ENCODE measurements at places on chromosomes 4 and X. TPM values are rescaled to one million over a fixed set of nuclear protein-coding genes. Genes with fewer than 3 reads are reported as not detected.
A peak's percentile ranks its signal among the peaks of the same experiment; 100 is the strongest.

SRPX2 gene
- 34.5 TPM for total RNA-seq

HEPH gene
- 54.0 TPM for total RNA-seq

RAB9B gene
- 11.8 TPM for total RNA-seq

F9 gene
- not detected for total RNA-seq

LGI2 gene
- total RNA-seq, result 52.3 TPM

C4orf54 gene
- total RNA-seq, result 0.76 TPM

SSX2B gene
- total RNA-seq, result not detected

GRCh38 chrX:50054147-50054546 lies 131.8 kb downstream of the CLCN5 start:
- no peak for DNase-seq

DNA sequence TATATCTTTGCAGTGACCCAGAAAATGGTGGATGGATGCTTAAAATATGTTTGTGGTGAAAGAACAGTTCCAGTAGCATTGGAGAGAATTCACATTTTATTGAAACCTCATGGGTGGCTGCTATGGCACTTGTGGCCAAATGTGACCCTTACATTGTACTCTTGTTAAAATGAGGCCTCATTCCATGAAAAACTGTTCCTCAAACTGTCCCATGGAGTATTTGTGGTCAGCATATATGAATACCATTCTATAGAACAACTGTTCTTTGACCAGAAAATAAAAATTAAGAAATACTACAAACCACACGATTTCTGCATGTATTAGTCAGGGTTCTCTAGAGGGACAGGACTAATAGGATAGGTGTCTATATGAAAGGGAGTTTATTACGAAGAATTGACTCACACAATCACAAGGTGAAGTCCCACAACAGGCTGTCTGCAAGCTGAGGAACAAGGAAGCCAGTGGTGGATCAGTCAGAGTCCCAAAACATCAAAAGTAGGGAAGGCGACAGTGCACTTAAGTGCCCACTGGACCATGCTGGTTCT lies 35.1 kb downstream of the GEMIN8 start:
- DNase-seq, result no peak

- no peak for DNase-seq
Measured at GRCh38 chrX:139058831-139059495, 347.4 kb upstream of the FGF13 start.

DNA sequence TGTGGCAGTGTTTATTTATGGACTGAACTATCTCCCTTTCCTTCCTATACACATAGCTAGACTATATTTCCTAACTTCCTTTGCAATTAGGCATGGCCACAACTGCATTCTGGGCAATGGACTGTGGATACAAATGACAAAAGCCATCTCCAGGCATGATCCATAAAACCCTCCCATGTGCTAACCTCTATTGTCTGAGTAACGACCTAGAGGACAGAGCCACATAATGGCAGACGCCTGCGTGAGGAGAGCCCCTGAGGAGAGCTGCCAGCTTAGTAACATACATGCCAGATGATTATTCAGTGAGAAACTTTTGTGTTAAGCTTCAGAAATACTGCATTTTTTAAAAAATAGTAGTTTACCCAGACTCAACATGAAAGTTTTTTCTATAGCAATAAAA lies 142.9 kb downstream of the ADGRA3 start:
- DNase-seq, result no peak

- DNase-seq, result no peak
Measured at GRCh38 chrX:136021160-136021559, 35.9 kb downstream of the SLC9A6 start.

GRCh38 chrX:58051346-58051745 lies 141.1 kb upstream of the ZXDA start:
- DNase-seq, result no peak

- DNase-seq, result no peak
Measured at GRCh38 chrX:12007881-12008280, 130.4 kb upstream of the FRMPD4 start.

- DNase-seq, result no peak
Measured at GRCh38 chr4:163959932-163960331, 465.4 kb downstream of the TMA16 start.

GRCh38 chr4:166006217-166006616 lies 133.2 kb downstream of the TLL1 start:
- no peak for DNase-seq

DNA sequence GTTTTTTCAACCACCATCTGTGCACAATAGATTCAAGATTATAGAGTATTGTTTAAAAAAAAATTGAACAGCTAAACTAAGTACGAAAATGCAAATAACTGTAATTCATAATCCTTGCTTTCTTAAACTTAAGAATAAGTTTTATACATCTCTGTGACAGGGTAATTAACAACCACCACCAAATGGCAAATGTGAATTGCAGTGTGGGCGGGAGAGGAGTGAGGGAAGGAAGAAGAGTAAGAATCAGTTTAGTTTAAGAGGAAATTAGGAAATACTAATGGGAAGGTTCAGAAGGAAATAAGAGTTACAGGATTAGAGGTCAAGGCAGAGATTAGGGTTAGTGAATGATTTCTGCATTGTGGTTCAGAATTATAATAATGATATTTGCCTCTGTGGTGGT lies 430.9 kb downstream of the SPRY1 start:
- no peak for DNase-seq

DNA sequence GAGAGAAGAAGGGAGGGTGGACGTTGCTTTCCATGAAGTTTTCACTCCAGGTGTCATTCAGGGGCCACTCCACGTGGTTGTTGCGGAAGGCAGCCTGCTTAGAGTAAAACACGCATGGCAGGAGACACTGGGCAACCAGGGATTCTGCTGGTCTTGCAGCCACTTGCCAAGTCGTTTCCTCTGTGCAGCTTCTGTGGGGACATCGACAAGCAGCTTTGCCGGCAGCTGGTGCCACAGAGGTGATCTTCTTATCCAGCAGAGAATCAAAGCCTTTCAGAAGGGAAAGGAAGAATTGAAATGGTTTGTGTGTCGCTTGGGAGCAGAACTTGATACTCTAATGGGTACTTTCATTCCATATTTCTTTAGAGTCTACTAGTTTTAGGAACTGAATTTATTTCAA lies 867.1 kb upstream of the TENM3 start:
- no peak for DNase-seq

DNA sequence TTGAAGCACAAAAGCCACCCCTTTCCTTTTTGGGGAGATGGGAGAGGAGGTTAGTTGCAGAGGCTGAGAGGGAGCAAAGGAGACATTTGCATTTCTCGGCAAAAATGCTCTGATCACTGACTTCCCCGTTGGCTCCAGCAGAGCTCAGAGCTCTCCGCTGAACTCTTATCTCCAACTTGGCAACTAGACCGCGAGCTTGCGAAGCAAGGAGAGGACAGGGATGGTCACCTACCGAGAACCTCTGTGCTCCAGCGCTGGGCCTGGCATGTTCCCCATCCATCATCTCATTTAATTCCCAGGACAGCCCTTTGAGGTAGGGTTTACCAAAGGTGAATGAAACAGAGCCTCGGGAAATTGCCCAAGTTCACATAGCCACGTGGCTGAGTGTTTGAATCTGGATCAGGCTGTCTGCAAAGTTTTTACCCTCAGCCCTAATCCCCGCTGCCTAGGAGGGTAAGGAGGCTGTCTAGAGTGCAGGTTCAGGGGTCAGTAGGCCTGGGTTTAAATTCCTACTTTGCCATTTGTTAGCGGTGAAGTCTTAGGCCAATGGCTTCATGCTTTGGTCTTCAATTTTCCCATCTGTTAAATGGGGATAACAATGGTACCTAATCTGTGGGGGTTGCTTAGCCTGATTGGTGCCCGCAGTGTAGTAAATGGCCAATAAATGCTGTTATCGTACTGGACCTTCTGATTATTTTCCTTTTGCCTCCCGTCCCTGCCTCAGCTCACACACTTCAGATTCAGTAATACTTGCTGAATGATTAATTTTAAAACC lies 3.8 kb upstream of the CITED1 start:
- DNase-seq, result no peak

- DNase-seq, result peak; percentile 94
Measured at GRCh38 chr4:20251796-20252655, at the start of gene SLIT2. TSS of gene SLIT2 (plus strand) at chr4:20251905. CDS start at chr4:20253816, 1,911 bp downstream.

- DNase-seq, result no peak
Measured at GRCh38 chr4:87090305-87090704, 130.1 kb downstream of the KLHL8 start.

- DNase-seq, result no peak
Measured at GRCh38 chr4:41196633-41197332, 17.6 kb downstream of the APBB2 start.
